Foreskin keratinocyte (primary cell): ENCODE measurements at places on chromosomes 3 and 15.

- DNase-seq = no peak
Measured at GRCh38 chr15:38562278-38562677, 2.3 kb downstream of the RASGRP1 start.

DNA sequence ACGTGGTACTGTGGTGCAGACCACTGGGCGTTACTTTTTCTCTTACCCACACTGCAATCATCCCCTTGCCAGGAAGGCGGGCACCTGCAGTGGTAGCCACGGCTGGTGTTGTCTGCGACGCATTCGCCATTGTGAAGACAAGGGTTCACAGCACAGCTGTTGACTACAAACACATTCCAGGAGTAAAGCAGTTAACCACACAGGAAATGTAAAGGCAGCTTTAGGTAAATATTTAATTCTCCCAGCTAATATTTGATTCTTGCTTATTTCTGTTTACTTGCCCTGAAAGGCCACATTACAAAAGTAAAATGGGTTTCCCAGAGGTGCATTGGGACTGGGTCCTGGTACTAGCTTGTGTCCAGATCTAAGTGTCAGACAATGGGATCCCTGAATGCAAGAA lies 45.4 kb downstream of the HEG1 start:
- DNase-seq = no peak

DNA sequence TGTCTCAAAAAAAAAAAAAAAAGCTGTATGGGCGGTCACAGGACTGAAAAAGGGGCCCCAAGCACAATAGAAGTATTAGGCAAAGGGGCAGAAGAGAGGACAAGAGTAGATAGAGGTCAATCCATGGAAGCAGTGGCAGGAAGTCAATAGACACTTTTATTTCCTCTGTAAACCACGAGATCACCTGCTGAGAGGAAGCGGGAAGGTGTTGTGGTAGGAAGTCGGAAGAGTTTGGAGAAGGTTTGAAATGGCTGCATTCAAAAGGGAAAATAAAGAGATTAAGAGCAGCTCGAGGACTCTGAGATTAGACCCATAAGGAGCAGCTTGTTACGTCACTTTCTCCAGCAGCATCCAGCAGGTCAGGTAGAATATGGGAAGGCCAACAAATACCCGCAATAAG lies 14.2 kb upstream of the ZNF148 start:
- no peak for DNase-seq

DNA sequence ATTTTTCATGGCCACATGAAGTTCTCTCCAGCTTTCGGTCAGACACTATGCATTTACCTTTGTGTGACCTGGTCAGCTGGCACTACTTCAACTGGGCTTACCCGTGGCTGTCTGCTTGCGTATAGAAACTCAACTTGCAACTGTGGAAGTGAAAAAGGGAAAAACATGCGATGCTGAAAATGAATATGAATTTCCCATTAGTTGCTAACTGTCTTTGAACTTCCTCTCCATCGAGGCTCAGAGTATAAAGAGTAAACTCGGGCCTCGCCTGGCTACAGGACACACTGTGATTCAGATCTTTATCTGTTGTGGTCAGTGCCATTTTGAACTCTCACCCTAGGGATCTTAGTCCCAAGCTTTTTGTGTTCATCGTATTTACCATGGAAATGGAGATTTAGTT lies 26.8 kb downstream of the NFKBIZ start:
- no peak for DNase-seq

DNA sequence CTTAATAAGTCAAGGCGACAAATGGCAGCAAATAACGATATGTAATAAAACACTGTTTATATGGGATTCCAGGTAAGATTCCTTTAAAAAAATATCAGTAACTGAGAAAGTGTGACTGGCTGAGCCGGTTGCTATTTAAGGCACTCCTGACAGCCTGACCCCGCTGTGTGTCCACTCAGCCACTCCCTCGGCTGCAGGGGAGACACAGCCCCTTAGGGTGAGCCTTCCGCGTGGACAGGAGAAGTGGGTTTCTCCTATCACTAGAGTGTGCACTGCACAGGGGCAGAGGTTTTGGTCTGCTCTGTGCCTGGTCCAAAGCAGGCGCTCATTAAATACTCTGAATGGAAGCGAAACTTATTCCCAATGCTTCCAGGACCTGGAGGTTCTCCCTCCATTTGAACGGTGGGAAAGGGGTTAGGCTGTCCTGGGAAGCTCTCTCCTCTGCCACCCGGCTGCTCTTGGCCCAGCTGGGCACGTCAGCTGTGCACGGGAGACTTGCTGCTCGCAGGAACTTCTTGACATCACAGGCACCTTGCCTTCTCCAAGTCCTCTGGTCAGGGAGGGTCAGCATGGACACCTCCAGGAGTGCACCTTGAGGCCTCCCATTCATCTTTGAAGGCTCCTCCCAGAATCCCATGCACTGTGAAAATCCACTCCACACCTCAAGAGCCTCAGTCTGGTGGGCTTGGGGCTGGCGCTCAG lies 43.3 kb upstream of the SLCO2A1 start:
- no peak for DNase-seq

- no peak for DNase-seq
Measured at GRCh38 chr3:38524141-38524739, 28.1 kb downstream of the EXOG start.

DNA sequence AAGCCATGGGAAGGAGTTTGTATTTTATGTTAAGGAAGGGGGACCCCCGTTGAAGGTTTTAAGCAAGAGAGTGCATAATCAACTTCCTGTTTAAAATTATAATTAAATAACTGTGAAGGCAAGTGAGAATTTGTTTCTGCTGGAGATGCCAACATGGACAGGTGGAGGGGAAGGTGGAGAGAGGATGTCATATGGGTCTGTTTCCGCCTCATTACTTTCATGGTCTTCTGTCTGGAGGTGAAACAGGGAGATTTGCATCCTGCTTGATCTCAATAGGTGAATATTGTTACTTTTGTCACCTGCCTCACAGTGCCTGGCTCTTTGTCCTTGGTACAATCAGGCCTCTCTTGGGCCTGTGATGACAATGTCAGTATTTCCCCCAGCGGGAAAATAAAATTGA lies 300.6 kb upstream of the LMCD1 start:
- no peak for DNase-seq

DNA sequence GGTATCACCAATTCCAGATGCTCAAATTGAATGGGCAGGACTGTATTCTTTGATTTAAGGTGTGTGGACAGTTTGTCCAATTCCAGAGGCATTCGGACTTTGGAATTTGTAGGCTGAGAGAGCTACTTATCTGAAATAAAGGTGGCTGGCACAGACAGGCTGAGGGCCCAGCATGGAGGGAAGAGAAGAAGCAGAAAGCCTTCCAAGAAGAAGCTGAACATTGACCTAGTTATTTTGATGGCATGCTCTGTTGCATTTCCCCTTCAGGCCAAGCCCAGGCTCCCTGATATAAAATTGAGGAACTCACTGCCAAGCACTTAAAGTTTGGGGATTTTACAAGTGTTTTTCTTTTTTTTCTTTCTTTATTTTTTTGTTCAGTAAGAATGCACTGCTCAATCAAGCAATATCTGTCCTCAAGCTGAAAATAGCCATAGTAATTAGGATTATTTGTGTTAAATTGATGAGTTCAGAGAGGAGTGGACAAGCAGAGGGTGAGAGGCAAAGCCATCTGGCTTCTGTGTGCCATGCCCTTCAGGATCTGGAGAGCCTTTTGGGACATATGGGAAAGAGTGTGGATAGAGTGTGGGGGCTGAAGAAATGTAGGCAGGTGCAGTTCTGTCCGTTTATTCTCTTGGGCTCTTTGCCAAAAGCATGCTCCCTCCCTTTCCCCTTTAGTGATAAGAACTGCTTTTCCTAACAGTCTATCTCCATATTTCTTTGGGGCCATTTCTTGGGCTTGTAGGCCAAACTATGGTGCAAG lies 148.9 kb downstream of the OXSM start:
- no peak for DNase-seq

GRCh38 chr3:25442486-25442885 lies 14.4 kb downstream of the RARB start:
- no peak for DNase-seq

DNA sequence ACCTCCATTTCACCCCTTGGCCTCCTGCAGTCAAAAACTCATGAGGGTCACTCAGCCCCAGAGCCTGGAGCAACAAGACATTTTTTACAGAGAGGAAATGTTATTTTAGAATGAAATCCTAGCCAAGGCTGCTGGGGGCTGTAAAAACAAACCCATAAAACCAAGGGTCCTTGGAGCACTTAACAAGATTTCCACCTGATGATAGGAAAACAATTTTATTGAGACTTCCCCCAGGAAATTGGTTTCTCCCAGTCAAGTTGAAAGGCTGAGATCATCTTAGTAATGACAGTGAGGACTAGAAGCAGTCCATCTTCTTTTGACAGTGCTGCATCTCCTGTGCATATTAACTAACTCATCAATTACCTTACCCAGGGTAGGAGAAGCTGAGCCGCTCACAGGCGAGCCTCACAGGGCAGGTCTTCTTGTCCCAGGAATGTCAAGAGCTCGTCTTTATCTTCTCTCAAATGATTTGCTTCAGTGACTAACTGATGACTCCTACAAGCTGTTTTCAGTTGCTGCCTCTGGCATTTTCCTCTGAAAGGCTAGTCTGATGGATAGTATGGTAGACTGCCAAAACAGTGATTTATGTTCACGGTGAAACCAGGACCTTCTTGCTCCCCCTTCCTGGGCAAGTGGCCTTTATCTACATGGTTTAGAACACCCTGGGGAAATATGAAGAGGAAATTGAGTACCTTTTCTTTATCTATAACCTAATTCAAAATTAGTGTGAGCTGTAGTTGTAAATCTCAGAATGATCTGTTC lies 34.6 kb upstream of the AEN start:
- DNase-seq = peak; percentile 59

DNA sequence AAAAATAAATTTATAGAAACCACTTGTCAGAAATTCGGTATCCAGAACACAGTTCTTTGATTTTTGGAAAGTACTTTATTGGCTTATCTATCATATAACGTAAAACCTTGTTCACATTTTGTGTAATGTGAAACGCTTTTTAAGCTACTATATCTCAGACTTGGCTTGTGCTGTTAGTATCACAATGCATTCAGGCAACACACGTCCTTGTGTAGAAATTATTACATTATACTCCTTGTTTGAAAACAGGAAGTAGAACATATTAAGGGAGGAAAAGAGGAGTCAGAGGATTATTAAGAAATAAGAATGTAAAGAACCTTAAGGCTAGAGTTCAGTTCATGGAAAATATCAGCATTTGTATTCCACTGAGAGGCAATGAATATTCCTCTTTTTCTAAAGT lies 1.6 kb downstream of the DNAJC13 start:
- no peak for DNase-seq

GRCh38 chr3:13860001-13860400 lies 19.9 kb downstream of the WNT7A start:
- DNase-seq = peak; percentile 67

GRCh38 chr3:187336322-187336721 lies 31.9 kb upstream of the RTP4 start:
- no peak for DNase-seq

DNA sequence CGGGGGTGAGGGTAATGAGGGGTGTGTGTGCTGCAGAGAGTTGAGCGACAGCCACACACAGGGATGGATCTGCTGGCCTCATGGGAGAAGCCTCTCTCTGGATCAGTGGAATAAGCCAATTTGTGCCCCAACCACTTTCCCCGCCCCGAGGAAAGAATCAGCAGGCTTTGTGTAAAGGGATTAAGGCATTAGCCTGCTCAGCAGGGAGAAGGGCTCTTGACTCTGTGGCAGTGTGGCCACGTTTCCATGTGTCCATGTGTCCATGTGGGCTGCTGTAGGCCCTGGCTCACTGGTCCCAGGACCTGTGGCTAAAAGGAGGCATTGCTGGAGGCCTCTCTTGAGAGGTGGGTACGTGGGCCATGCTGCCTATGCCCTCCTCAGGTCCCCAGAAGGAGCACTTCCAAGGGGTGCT lies 104.7 kb downstream of the HMG20A start:
- DNase-seq = no peak

DNA sequence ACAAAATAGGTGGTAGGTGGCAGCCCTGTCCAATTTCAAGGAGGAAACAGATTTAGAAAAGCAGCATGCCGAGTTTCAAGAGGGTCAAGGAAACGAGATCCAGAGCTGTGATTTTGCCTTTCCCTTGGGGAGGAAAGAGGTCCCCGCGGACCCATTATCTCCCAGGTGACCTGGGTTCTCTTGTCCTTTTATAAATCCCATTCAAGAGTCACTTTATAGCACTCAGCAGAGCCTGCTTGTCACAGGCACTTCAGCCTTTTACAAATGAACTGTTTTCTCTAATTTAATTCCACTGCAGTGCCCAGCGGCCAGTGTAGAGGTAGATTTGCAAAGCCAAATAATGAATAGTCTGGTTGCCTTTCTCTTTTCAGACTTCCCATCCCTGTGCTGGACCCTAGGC lies 99.9 kb downstream of the CD47 start:
- no peak for DNase-seq

GRCh38 chr3:156489462-156489911 lies 65.4 kb downstream of the SSR3 start:
- peak; percentile 21 for DNase-seq
